ENCODE measurements at places on chromosomes 5 and 9.
A peak's percentile ranks its signal among the peaks of the same experiment; 100 is the strongest.

DNA sequence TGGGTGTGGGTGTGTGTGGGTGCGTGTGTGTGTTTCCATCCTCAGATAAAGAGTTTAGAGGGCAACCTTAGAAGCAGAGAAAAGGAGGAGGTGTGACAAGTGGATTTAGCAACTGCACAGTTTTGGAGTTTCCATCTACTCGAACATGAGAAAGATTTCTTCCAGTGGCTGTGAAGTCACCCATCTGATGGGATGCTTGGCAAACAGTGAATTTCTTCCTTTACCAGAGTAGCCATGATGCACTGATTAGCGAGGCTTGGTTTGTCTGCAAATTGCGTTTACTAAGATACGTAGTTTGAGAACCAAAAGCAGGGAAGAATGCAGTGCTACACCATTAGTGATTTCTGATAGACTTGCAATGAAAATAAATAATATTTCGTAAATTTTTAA, 791 bp upstream of the STARD4 start:
- no peak for DNase-seq

DNA sequence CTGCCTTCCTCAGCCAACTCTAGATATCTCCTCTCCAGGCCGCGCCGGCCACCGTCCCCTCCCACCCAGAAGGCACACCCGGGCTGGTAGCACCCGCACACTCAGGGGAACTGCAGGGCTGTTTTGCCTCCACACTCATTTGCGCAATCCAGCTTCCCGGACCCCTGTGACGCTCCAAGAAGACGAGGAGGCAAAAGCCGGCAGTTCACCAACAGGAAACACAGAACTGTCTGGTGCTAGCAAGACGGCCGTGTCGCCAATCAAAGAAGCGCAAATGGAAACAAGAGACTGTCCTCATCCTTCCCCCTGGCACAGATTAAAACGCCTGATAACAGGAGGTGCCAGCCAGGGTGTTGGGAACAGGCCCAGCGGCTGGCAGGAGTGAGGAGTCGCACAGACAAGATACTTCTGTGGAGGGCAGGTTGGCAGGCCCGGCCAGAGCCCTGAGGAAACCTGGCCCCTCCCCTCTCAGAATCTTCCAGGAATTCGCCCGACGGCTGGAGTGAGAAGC, 7.8 kb downstream of the AGPAT2 start:
- DNase-seq: no peak

DNA sequence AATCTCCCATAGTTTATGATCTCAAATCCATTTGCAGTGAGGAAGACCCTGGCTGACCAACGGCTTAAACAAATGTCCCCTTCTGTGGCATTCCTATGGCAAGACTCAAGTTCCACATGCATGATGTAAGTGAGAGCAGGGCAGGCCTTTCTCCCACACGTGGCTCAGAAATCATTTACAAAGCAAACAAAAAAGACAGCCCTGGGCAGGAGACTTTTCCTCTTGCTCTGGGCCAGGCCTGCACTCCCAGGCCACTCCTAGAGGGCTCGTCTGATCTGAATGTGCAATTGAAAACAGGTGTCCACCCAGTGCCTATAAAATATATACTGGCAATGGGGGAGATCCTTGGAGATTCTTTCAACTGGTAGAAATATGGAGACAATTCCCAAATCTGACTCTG, 123.1 kb downstream of the DMRT2 start:
- no peak for DNase-seq

GRCh38 chr9:98109052-98109451, 10.0 kb downstream of the TRIM14 start:
- no peak for DNase-seq

DNA sequence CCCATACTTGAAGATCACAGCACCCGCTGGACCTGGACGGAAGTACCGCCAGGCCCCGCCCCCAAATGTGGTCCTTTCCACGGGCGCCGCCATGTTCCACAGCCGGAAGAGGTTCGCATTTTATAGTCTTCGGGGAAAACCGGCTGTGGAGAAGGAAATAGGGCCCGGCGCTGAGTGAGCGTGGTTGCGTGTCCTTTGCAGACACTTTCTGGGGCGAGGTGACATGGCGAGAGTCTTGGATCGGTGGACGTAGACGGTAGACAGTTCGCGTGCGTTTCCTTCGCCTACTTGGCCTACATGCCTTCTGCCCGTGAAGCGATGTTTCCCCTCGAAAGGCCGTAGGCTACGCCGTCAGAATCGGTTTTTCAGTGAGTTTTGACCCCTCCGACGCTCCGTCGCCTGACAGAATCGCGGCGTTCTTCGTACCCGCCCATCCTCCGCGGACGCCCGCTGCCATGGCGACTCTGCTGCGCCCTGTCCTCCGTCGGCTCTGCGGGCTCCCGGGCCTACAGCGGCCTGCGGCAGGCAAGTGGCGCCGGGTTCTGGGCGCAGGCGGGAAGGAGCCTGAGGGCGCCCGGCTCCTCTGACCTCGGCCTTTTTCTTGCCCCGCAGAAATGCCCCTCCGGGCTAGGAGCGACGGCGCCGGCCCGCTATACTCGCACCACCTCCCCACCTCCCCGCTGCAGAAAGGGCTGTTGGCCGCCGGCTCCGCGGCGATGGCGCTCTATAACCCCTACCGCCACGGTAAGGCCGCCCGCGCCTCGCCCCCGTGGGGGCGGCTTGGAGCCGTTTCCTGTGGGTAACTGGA, at the start of the genes COQ4 and TRUB2:
Gene COQ4 (plus strand): TSS at position 436 of the 808 bp plus-strand sequence. CDS start 20 bp downstream, at position 456.
Gene TRUB2 (minus strand): TSS at position 44 of the 808 bp plus-strand sequence. CDS start 39 bp downstream, at position 5.
- DNase-seq: peak; percentile 98

GRCh38 chr9:125547368-125547767, 159.6 kb downstream of the MAPKAP1 start:
- no peak for DNase-seq

DNA sequence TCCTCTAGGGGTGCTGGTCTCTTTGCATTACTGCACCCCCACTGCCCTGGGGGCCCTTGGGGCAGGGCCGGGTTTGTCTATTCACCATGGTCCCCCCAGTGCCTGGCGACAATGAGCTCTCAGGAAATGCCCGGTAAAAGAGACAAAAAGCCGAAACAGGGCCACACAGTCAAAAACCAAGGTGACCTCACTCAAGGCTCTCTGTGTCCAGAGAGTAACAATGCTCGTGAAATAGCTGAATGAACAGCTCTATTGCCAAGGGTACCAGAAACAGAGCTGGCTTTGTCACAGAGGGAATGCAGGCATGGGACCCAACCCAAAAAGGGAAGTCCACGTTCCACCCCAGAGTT, 16.0 kb downstream of the SH3PXD2B start:
- DNase-seq: no peak

DNA sequence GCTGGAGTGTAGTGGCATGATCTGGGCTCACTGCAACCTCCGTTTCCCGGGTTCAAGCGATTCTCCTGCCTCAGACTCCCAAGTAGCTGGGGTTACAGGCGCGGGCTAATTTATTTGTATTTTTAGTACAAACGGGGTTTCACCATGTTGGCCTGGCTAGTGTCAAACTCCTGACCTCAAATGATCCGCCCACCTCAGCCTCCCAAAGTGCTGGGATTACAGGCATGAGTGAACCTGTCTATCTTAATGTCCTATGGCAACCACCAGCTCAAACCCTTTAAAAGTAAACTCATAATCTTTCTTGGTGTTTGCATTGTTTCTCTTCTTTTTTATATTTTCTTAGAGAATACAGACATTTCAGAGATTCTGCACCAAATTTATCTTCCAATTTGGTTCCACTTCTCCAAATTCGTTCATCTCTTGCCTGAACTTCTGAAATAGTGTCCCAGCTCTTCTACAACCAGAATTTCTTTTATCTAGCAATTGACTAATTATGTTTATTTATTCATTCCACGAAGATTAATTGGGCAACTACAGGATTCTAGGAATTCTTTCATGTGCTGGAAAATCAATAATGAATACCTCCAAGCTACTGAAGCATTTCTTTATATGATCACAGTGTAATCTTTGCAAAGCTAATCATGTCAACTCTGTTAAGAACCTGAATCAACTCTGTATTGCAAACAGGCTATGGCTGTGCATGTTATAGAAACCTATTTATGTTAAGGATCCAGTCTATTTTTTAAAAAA, 60.0 kb upstream of the TYRP1 start:
- DNase-seq: no peak

GRCh38 chr5:14775857-14776256, 95.7 kb downstream of the ANKH start:
- DNase-seq: no peak

DNA sequence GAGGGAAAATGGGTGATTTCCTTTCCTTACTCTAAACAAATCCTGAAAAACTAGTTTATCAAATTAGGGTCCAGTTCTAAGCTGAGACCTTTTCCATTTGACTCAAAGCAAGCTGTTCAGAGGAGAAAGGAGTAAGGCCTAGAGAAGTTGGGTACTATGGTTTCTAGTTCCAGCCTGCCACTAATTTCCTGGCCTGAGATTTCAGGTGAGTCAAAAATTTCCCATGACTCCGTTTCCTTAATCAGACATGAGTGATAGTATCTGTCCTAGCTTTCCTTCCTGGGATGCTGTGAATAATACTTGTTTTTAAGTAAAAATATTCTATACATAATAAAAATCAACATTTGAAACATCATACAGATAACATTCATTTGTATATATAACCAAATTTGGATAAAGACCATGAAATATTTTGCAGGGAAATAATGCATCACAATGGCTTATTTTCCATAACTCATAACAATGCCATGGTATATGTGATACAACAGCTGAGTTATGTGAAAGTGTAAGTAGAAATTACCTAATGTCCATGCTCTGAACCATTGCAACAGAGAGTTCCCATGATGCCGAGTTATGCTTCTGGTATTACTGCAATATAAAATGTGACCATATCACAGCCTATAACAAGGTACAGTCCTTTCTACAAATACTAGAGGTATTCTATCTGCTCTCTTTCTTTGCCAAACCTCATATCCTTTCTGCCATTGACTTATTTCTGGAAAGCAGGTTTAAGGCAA, 142.7 kb downstream of the MLLT3 start:
- DNase-seq: no peak

- no peak for DNase-seq
Measured at GRCh38 chr9:78781681-78782080, 484.8 kb downstream of the PSAT1 start.

- DNase-seq: no peak
Measured at GRCh38 chr5:119991625-119992024, 362.3 kb downstream of the FAM170A start.

DNA sequence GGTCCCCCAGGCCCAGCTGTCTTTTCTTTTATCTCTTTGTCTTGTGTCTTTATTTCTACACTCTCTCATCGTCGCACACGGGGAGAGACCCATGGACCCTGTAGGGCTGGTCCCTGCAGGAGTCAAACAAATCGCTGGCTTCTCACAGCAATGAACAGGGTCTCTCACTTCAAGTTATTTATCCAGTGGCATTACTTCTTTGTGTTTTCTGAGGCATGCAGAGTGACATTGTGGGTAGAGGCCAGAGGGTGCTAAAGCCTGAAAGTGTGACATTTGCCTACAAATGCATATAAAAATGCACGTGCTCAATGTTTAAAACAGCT, 127.6 kb downstream of the ST8SIA4 start:
- no peak for DNase-seq

- no peak for DNase-seq
Measured at GRCh38 chr5:145787001-145787400, 48.1 kb downstream of the PRELID2 start.

DNA sequence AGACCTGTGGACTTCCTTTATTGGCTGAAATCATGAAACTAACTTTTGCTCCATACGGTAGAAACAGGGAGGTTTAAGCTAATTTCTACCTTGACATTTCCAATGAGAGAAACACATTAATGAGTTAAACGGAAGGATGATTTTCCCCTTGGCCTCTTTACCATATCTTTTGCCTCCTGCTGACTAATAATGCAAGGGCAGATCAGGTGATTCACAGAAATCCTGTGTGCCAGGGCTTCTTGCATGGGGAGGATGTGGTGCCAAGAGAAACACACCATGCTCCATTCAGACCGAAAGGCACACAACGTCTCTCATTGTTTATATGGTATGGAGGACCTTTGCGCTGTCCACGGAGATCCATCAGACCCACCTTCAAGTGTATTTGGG, 17.4 kb upstream of the PRLR start:
- no peak for DNase-seq

GRCh38 chr9:128382261-128382660, 11.1 kb downstream of the URM1 start:
- DNase-seq: no peak

DNA sequence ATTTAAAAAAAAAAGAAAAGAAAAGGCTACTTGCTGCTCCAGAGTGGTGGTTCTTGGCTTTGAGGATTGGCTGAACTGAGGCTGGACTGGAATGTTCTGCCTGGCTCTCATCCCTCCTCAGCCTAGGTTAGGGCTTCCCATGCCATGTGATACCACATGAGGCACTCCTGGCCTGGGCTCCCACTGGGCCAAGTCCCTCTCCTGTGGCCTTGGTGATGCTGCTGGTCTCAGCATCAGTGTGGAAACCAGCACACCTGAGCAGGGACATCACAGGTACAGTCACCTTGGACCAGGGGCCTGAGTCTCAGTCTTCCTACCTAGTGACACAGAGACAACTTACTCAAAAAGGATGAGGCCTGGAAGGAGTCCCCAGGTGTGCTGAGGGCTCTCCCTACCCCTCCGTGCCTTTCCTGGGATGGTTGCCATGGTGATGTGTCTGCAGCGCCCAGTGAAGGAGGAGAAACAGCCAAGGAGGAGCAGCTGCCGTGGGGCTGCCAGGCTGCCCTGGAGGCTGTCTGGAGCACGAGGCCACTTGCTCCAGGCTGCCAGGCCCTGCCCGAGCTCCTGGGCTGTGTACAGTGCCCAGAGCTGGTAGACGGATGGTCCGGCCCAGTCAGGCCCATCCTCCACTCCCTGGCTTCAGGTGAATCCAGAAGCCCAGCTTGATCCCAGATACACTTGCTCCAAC, 71.0 kb downstream of the WNK2 start:
- DNase-seq: no peak

DNA sequence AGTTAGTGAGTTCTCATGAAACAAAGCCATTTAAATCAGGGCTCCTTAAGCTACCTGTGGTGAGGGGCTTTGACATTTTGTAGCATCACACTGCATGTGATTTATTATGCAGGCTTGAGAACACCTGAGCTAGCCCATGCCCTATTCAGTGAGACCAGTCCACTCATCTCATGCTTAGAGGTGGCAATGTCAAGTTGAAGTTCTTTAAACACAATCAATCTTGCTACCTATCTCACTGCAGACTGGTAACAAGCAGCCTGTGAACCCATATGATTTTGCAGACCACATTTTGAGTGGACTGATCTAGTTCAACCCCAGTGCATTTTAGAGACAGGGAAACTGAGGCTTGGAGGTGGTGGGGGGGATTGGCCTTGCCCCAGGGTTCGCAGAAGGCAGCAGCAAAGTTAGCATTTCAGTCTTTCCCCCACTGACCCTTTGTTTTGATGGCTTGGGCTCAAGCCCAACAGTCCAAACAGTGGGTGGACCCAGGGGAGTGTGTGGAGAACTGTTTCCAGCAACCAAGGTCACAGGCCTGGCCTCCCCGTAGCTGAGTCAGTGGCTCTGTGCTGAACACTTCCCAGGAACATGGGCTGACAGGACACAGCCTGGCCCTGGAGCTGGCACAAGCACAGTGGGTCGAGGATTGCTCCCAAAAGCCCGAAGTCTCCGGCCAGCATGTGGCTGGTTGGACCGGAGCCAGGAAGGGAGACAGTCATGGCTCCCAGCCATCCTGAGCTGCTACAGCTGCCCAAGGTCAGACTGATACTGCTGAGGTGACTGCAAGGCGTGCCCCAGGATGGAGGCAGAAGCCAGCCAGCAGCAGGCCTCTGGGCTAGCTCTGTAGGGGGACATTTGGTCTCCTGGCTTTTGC, 95.3 kb downstream of the RGS3 start:
- no peak for DNase-seq

- DNase-seq: no peak
Measured at GRCh38 chr9:16010221-16010620, 457.4 kb downstream of the CCDC171 start.

GRCh38 chr9:137269231-137269772, 8.2 kb upstream of the TOR4A start:
- DNase-seq: no peak
